GM23338 (cell line): ENCODE measurements at places on chromosomes 2 and 18.
A peak's percentile ranks its signal among the peaks of the same experiment; 100 is the strongest.

GRCh38 chr18:32445846-32446245 is 24.8 kb downstream of the GAREM1 start:
- DNase-seq: no peak

- DNase-seq: peak; percentile 21
Measured at GRCh38 chr2:143877876-143878530, 641.9 kb downstream of the ZEB2 start.

DNA sequence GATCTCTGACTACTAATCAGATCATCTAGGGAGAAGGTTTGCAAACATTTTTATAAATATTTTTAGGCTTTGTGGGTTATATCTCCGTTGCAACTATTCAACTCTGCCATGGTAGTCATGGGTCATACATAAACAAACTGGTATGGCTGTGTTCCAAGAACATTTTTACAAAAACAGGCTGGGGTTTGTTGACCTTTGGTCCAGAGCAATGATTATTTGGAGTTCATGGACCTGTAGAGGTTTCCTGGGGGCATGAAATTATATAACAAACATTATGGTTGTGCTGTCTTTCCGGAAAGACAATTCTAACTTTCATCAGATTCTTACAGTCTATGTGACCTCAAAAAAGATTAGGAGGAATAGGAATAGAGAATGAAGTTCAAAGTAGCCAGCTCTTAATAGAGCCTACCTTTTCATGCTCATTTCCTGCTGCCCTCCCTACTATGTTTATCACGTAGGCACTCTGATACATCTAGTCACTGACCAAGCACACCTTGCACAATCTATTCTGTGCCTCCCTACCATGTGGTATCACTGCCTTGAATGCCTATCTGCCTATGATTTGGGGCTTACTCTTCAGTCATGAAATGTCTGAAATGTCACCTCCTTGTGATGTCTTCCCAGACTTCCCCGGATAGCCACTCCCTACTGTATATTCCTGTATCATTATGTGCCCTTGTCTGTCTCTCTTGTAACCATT is 102.4 kb upstream of the SCN1A start:
- DNase-seq: no peak

- peak; percentile 37 for DNase-seq
Measured at GRCh38 chr2:135585586-135585985, 54.3 kb downstream of the R3HDM1 start.

- no peak for DNase-seq
Measured at GRCh38 chr18:79905389-79905911, 46.0 kb downstream of the SLC66A2 start.

DNA sequence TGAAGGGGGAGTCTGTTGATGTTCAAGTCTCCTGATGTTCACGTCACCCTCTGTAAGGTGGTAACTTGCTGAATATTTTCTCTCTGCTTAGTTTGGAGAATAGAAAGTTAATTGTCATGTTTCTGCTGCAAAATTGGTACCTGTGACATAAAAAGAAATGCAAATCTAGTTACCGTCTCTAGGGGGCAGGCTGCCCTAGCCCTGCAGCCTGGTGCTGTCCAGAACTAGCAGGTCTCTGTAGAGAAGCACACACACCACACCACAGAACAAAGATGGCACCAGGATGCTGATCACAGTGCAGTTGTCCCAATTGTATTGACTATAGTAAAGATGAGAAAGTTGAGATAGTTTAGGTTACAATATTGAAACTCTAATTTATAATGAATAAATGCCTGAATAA is 47.0 kb downstream of the SLC9A4 start:
- peak; percentile 43 for DNase-seq

DNA sequence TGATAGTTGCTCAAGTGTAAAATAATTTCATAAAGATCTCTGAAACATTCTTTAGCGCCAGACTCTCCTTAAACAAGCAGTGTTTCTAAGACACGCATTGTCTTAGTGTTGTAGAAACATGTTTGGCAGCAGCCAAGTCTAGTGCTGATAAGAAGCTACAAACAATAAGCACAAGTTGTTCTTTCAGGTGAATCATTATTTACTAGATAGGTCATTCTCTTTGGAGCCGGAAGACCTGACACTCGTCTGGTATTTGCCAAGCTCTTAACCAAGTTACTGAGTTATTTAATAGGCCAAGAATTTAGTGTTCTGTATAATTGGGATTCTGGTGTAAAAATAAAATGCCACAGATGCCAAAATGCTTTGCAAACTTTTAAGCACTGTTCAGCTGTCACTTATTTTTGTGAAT is 852.1 kb downstream of the CPS1 start:
- DNase-seq: no peak

GRCh38 chr2:205937211-205937610 is 148.8 kb downstream of the INO80D start:
- no peak for DNase-seq

GRCh38 chr18:49681387-49681786 is 119.5 kb downstream of the LIPG start:
- no peak for DNase-seq

DNA sequence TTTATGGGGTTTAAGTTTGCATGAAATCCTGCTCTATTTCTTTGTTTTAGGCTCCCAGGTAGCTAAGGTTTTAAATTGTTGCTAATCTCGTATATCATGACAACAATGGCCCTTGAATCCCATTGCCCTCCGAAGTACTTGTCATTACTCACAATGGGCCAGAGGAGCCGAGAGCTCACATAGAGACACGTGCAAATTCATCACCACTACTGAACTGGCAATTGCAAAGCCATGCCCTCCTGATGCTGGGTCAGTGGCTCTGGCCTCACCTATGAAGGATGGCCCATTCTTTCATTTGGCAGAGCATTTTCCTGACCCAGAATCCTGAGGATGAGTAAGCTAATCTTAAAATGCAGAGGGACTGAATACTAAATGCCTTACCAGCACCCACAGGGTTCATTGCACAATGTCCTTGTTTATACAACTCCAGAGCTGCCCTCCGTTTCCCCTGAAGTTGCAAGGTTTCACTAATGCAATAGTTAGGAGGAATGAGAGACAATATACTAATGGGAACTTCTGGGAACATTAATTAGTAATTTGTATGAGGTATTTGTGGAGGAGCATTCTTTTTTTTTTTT is 71.6 kb upstream of the GAREM1 start:
- DNase-seq: peak; percentile 21

- no peak for DNase-seq
Measured at GRCh38 chr18:6811816-6812215, 82.3 kb downstream of the ARHGAP28 start.

DNA sequence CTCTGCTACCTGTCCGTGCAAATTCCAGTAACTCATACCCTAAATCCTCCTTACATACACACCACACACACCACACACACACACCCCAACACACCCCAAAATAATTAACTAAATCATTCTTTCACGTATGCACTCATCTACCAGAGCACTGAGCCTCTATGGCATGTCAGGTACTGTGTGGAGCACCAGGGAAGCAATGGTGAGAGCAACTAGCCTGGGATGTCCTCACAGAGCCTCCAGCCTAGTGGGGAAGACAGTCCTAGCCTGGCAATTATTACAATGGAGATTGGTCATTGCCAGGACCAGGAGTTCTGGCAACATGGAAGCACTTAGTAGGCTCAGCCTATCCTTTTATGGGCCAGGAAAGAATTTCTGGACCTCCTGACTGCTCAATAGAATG is 72.7 kb upstream of the LCLAT1 start:
- no peak for DNase-seq

- DNase-seq: peak; percentile 96
Measured at GRCh38 chr18:34158881-34159690, 65.6 kb downstream of the NOL4 start.

DNA sequence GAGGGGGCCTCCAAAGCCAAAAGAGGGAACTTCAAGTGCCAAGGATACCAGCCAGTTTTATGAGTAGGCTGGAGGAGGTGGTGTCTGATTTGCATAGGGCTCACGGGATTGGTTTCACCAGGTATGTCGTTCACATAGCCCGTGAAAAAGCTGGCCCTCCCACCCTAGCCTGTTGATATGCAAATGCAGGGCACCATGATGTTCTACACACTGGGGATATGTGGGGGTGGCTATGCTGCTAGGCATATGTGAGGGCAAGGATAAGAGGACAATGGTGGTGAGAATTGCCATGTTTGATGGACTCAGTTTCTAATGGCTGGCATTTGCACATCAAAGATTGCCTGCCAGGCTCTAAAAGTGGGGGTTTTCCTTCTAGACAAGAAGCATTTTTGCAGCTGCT is 378.6 kb downstream of the DPP10 start:
- DNase-seq: peak; percentile 21

DNA sequence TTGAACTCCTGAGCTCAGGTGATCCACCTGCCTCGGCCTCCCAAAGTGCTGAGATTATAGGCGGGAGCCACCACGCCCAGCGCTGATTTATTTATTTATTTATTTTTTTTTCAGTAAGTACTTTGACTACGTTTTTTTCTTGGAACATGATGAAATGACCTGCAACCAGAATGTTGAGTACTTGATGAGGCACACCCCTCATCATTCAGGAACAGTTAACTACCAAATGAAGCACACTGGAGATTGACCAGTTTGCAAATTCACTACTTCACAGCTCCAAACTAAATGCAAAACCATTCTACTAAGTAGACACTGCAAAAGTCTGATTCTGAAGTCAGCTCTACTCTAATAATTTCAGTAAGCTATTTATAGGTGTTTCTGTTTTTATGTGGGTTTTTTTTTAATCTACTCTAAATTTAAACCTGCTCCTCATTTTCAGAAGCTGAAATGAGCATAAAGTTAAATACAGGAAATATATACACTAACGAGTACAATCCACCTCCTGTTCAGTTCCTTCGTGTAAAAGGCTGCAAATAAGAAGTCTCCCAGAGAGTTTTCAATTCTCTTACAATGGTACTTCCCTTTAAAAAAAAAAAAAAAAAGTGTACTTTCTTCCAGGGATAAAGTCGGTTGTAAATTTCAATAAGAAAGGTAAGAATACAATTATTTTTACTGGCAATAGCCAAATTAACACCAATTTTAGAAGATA is 1.4 kb downstream of the GFPT1 start:
- no peak for DNase-seq

DNA sequence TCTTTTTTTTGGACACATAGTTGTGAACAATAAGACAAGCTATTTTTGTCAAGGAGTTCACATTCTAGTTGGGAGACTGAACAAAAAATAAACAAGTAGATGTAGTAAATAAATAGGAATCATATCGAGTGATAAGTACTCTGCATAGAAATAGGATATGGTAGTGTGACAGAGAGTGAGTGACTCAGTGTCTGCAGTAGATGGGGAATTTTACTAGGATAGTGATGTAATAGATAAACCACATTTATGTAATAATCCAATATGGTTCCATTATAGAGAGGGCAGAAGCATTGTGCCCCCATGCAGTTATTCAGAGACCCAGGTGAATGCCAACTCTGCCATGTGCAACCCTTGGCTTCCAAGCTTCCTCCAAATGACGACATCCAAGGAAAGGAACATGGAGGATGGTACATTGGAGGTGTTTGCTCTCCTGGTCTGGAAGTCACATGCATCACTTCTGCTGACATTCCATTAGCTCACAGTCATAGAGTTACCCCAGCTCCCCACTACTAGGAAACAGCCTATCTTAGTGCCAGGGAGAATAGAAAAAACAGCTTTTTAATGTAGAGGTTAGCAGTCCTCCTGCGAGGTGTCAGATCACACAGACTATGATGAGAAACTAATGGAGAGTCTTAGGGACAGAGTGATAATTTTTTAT is 595.4 kb downstream of the NYAP2 start:
- no peak for DNase-seq
